Fibroblast of gingiva (primary cell): ENCODE measurements at places on chromosomes 13 and 19.

DNA sequence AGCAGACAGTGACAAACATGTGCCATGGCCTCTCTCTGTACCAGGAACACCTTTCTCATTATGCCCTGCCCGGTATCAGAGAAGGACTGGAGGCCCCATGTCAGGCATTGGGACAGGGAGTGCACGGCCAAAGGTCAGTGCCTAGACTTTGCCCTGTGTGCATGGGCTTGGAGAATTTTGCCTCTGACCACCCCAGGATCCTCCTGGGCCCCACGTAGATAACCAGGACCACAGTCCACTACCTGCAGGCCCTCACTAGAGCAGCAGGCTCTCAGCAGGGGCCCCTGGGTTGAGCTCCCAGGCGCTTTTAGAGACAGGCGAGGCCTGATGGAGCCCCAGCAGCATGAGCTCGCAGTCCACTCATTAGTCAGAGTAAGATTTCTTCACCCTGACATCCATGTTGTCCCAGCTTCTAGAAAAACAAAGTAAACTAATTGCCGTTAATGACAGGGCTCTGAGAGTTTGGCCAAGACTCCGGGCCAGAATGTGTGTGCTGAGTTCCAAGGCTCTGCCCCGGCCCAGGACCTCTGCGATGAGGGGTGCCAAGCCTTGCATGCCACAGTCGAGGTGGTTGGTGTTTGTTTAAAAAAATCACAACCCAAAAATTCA lies 42.7 kb downstream of the CAPN12 start:
- peak; percentile 85 for DNase-seq

GRCh38 chr13:48319531-48320398 lies 16.2 kb downstream of the RB1 start:
- no peak for DNase-seq

- no peak for DNase-seq
These were observed 194.7 kb downstream of the URI1 start for GRCh38 chr19:30136611-30137195.

- DNase-seq: peak; percentile 71
These were observed 3.4 kb downstream of the TPGS1 start for GRCh38 chr19:510606-511100.

- no peak for DNase-seq
These were observed 302.7 kb downstream of the FGF9 start for GRCh38 chr13:21973437-21974125.

GRCh38 chr19:44752816-44753625 lies 4.5 kb downstream of the BCL3 start:
- peak; percentile 96 for DNase-seq

DNA sequence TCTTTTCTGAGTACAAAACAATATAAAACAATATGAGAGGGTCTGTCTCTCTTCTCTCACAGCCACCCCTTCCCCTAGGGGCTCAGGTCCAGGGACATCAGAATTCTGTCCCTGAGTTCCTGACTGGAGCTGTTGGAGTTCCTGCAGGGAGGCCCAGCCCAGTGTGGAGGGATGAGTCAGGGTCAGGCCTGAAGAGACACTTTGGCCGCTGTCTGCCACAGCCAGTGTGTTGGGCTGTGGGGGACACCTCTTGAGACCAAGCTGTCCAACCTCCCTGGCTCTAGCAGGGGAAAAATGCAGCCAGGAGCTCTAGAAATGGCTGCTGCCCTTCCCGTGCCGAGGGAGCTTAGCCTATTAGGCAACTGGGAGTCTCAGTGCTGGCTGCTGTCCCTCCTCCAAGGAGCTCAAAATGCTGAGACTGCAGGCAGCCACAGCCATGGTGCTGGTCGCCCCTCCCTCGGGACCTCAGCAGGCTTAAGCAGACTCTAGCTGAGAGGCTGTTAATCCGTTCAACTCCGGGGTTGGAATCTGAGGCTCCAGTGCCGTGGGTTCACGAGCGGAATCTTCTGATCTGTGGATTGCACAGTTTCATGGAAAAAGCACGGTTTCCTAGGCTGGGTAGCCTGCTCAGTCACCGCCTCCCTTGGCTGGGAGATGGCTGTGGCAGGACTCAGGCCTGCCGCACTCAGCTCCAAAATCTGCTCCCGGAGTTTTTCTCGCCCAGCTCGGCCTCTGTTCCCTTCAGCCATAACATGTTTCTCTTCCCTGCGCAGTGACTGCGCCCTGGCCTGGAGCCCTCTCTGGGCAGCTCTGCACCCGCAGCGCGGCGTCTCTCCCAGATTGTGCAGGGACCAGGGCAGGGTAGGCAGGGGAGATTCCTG lies 3.8 kb upstream of the ZNF626 start:
- DNase-seq: no peak

DNA sequence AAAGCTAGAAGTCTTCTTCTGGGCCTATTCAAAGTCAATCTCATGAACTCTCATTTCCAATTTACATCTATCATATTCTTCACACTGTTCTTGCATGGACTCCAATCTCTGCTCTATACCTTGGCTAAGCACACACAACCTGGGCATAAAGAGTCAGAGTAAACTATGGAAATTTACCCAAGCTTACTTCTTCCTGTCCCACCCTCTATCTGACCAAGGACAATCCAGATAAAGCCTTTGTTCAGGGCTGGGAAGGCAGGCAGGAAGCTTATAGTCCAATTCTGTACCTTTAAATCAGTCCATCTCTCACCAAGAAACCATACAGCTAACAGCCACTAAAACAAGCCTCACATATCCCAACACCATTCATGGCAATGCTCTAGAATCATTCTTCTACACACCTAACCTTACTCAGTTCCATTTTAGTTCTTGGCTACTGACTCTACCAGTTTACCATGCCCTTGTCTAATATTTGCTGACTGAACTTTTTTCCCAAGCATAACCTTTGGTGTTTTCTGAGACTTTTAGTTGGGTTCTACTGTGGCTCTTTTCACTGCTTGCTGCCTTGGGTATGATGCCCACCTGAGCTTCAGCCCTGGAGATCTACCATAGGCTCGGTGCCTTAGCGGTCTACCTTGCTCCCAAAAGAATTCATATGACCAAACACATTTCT lies 38.9 kb downstream of the N4BP2L2 start:
- no peak for DNase-seq

DNA sequence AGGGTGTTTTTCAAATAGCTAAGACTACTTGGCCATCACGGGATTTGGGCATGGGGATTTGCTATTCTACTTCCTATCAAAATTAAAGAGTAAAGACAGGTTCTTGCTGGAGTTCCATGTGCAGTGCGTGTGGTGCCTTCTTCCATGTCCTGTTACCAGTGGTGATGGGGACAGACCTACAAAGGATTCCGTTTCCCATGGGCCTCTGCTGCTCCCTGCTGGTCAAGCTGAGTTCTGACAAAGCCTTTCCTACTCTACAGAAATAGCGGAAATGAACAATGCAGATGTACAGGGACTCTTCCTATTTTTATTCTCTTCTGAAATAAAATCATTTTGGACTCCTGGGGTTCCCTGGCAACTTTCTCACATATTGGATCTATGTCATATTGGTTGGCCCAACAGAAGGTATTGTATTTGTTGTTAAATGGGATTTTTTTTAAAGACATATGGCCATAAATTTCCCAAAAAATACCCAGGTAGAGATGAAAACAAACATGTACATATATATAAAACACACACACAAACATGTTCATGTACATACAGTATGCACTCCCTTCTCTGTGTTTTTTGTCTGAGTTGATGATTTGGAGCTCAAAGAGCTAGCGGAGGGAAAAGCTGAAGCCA lies 90.5 kb upstream of the SLC15A1 start:
- DNase-seq: peak; percentile 72

DNA sequence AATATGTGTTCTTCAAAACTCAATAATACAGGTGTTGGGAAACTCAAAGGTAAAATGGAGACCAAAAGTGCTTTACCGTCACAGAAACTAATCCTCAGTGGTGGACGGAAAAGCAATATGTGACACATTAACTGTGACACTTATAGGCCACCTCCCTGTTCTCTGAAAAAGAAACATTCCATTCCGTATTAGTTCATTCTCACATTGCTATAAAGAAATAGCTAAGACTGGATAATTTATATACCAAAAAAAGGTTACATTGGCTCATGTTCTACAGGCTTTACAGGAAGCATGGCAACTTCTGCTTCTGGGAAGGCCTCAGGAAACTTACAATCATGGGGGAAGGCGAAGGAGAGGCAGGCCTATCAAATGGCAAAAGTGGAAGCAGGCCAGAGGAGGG lies 435.3 kb upstream of the HTR2A start:
- peak; percentile 76 for DNase-seq

DNA sequence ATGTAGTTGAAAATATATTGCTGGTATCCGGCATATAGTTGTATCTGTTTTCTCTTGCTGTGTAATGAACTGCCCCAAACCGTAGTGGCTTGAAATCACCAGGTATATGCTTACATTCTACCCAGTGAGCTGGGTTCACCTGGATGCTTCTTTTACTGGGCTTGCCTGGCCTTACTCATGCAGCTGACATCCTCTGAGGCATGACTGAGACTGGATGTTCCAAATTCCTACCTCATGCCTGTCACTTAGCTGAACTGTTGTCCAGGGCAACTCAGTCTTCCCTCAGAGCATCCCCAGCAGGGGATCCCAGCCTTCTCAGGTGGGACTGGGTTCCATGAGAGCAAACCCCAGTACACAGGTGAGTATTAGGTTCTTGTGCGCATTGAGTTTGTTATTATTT lies 66.8 kb downstream of the IFT88 start:
- no peak for DNase-seq

DNA sequence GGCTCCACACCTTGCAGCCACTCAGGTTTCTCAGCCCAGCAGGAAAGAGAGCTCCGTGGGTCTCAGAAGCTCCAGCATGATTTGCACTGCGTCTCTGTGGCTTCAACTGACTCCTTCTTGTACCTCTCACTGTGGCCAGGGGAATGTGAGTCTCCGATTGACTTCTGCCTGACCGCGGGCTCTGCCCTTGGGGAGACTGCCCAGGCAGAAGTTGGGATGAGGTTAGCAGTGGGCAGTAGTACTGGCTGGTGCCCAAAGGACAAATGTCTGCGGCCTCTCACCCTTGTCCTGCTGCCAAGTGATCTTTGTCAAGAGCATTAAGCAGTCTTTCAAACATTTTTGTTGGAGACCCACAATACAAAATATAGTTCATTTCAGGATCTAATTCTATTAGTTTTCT lies 34.4 kb upstream of the FXYD3 start:
- DNase-seq: no peak
